ENCODE measurements at places on chromosomes 6 and 20.

DNA sequence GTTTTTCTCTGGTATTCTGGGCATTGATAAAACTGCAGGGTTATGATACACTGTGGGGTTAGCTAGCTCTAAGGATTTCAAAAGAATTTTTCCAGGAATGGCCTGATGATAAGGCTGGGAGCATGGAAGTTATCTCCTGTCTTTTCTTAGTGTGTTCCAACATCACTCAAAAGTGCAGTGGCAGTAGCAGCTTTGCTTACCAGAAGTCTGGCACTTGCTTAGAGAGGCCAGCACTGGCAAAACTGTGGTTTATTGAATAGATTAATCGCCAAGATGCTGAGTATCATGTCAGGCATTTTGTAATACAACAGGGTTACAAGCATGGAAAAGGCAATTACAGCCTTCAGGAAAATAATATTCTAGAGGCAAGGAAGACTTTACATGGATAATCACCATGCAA, 719.5 kb upstream of the GJE1 start:
- DNase-seq, result no peak

DNA sequence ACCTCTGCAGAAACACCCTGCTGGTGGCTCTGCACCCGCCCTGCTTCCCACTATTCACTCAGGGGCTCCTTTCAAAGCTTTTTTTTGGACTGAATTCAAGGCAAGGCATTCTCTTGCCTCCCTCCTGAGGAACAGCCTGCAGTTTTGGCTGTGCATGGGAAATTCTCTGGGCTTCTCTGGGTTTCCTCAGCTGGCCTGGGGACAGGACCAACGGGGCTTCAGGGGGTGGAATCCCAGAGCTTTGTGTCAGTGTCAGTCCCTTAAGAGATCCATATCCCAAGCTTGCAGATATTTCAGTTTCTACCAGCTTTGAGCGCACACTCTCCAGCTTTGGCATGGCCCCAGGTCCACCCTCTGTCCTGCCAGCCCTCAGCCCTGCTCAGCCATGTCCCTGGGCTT, 2.0 kb downstream of the SCRT2 start:
- DNase-seq, result no peak

- DNase-seq, result no peak
These were observed 15.2 kb downstream of the PRND start for GRCh38 chr20:4736875-4737274.

- peak; percentile 36 for DNase-seq
These were observed 218.9 kb downstream of the EYA2 start for GRCh38 chr20:47113362-47114109.

GRCh38 chr6:157615951-157616350, 207.1 kb upstream of the SNX9 start:
- DNase-seq, result no peak

- no peak for DNase-seq
These were observed 31.1 kb downstream of the TMEM242 start for GRCh38 chr6:157292202-157292601.

DNA sequence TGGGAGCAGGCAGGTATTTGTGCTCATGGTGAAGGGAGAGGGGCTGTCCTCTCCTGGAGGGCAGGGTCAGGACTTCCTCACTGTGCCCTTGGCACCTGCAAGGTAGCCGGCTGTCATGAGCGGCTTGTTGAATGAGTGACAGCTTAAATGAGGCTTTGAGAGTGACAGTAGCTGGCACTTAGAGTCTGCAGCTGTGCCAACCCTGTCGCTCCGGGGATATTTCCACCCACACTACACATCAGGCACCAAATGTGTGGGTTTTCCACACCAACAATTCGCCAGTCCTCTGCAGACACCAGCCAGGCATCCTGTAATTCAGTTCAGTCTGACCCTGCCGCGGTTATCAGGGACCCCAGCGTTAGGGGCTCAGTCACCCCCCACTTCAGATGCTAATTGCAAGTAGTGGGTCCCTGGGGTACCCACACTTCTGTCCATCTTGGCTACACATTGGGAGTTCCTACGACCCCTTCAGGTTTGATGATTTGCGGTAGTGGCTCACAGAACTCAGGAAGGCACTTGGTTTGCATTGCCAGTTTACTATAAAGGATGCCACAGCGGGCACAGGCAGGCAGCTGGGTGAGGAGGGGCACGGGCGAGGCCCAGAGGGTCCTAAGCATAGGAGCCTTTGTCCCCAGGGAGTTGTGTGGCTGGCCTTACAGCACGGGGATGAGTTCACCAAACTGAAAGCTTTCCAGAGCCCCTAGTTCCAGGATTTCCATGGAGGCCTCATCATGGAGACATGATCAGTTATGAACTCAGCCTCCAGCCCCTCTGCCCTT, 9.1 kb downstream of the MTG2 start:
- DNase-seq, result no peak

DNA sequence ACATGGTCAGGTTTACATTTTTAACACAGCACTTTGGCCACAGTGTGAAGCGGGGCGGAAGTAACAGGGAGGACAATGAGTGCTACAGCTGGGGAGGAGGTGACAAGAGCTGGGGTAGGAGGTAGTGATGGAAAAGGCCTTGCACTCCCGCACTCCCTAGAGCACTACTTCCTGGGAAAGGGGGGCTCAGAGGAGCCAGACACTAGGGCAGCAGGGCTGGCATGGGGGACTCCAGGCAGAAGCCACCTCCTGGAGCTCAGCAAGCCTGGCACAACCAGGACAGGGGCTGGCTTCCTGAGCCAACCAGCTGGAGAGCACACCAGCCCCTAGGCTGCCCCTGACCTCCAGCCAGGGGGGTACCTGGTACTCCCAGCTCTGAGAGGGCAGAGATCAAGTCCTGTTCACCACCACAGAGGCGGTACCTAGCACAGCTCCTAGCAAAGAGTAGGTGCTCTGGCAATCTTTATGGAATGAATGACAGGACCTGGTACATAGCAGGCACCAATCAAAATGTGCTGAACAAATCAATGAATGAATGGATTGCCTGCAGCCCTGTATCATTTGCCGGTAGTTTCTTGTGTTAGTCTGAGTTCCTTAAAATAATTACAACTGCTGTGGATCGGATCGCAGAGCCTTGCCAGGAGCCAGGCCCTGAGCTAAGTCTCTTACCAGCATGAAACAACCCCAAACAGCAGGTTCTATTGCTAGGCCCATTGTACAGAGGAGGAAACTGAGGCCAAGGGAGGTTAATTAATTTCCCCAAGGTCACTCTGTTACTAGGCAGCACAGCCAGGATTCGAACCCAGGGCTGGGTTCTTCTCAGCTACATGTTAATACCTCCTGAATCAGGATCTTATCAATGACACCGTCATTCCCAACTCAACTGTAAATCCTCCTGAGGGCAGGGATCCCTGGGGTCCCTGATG, 15.5 kb downstream of the NOL4L start:
- DNase-seq, result no peak

DNA sequence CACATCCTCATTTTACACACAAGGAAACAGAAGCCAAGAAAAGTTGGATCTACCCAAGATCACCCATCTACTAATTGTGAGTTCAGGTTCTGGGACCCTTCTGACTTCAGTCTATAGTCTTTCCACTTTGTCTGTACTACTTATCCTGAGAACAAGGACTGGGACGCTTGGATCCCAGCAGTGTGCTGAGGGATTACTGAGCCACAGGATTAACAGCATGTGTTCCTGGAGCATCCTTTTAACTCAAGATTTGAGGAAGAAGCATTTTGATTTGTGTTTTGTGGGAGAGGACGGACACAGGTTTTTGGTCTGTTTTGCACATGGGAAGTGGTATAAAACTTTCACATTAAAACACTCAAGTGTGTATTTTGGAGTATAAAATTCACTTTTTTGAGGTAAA, 4.4 kb downstream of the ENPP4 start:
- no peak for DNase-seq

GRCh38 chr20:61883857-61884393, 181.8 kb downstream of the TAF4 start:
- no peak for DNase-seq

DNA sequence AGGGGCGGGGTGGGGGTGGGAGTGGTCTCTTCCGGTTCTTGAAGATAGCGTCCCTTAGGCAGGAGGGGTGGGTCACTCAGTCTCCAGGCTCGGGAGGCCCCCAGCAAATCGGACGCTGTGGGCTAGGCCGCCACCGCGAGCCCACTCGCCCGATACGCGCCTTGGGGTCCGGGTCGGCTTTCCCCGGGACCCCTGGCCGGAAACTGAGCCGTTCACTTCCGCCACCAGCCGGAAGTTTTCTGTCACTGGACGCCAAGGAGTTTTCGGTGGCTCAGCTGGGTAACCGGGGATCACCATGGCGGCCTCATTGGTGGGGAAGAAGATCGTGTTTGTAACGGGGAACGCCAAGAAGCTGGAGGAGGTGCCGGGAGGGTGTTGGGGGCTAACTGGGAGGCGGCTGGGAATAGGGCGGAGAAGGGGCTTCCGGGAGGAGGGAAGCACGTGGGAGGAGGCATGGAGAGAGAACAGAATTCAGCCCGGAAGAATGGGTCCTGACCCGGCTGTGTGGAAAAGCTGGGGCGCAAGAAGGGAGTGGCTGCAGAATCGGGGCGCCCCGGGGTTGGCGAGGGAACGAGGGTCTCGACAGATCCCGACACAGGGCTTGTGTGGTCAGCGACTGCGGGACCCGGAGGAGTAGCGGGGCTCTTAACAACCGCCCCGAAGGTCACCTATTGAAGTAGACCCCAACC, at the start of gene ITPA:
Gene ITPA (plus strand): TSS at position 242 of the 689 bp plus-strand sequence. CDS start 54 bp downstream, at position 296.
- DNase-seq, result peak; percentile 42

DNA sequence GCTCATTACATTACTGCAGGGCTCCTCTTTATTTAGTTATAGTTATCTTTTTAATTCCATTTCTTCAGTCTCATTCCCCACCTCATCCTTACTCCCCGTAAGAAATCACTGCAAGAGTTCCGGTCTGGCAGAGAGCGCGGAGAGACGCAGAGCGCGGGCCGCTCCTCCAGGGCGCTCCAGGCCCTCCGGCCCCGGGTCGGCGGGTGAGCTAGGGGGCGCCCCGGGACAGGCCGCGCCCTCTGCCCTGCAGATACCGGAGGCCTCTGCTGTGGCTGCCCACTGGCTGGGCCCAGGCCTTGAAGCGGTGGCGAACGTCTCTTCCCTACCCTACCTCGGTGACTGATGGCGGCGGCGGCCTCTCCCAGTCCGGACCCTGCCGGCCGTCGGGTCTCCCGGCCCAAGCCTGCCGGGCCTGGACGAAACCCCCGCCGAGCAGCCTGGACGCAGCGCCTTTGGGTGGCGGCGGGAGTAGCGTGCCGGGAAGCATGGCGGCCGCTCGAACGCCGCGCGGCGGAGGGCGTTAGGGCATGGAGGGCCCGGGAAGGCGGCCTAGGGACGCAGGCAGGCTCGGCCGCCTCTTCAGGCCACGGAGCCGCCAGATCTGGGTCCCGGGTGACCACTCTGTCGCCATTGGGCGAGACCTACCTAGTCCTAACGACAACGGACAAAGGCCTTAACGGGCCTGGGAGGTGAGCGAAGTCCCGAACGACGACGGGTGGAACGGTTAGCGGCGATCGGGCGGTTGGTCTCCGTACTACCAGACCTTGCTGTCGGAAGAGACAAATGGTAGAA, 16.4 kb upstream of the HMGN4 start:
- DNase-seq, result peak; percentile 80

DNA sequence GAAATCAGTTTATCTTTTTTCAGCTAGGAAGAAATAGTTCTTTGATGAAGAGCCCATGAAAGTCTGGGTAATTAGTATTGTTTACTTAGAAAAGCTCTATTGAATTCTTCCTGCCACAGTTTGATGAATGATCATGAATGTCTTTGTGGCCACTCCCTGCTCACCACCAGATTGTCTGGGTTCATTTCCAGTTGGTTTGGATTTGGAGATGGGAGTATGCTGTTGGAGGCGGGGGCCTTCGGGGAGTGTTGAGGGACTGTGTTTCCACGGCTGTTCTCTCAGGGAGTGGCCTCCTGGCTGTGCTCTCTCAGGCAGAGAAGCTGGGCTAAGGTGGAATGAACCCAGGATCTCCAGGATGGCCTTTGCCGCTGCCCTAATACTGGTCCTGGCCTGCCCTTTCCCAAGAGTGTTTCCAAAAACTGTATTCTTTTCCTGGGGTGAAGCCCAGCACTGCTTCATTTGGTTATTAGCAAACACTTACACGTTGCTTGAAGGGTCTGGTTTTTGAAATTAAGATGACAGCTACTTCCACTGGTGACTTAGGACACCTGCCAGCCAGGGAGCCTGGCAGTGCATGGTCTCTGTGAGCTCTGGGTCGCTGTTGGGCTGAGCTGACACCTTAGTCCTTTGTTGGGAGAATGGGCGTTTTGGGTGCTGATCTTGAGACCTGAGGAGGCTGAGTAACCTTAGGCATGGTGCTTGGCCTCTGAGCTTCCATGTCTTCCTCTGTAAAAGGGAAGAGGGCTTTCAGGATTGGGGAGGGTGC, 23.2 kb downstream of the PRPF6 start:
- peak; percentile 54 for DNase-seq

- peak; percentile 2 for DNase-seq
These were observed 254.6 kb downstream of the EPHA7 start for GRCh38 chr6:93164781-93165180.

DNA sequence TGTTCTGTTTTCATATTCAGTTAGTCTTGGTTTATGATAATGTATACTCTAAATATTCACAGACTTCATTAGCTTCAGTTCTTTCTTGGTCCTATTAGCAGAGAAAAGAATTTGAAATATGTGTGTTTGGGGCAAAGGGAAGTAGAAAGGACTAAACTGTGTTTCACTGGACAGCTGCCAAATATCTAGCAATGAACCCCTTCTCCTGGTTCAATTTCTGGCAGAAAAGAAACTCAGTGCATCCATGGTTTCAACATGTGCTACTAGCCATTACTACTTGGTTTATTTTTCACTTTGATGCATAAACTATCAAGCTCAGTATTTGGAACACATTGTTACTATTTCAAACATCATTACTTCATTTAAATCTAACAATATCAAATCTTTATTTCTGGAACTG, 43.6 kb downstream of the FBXL4 start:
- no peak for DNase-seq

DNA sequence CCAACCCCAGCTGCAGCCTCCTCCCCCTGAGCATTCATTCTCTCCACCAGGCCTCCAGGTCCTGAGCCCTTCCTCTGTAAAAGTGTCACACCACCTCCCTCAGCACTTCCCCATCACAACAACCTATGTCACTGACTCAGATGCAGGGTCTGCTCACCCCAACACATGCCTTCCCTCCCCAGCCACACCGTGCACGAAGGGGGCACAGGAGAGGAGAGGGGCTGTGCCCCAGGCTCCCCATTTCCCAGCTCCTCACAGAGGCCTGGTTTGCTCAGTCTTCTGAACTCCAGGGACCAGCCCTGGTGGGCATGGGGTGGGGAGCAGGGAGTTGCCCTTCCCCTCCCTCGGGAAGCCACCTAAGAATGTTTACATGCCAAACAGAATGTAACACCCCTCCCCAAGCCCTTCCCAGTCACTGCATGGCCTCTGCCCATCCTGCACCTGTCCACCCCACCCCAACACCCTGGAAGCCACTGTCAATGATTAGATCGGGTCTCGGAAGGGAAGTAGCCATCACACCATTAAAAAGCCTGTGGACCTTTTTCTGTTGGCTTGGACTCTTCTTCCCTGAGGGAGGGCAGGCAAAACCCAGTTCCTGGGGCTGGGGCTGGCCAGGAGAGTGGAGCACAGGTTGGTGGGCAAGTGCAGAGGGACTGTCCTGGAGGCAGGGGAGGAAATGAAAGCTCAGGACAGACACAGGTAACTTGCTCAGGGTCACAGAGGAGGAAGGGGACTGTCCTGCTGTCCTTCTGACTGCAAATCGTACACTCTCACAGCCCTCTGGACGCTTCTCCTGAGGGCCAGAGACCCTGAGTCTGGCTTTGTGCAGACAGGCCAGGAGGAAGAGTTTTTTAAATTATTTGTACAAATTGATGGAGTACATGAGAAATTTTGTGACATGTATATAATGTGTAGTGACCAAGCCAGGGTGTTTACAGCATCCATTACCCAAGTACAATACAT, 10.1 kb upstream of the SLC22A7 start:
- DNase-seq, result no peak

- no peak for DNase-seq
These were observed 5.4 kb downstream of the DUSP22 start for GRCh38 chr6:297571-298232.

- DNase-seq, result no peak
These were observed 479.0 kb upstream of the CITED2 start for GRCh38 chr6:139853302-139853992.
